ENCODE measurements at places on chromosomes 2 and 18.

DNA sequence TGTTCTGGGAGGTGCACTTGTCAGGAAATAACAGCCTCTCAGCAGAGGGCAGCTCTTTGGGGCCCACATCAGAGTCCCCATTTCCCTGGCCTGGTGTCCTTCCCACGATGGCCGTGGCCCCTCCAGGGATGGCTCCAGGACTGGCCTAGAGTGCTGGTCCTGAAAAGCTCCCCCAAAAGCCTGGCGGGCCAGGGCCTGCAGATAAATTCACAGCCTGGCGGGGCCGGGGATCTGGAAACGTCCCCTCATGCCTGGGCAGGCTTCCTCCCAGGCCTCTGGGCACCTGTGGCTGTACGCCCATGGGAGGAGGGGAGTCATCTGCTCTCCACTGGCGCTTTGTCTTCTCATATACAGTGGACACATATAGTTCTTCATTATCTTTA is 52.6 kb upstream of the HS6ST1 start:
- DNase-seq = no peak

DNA sequence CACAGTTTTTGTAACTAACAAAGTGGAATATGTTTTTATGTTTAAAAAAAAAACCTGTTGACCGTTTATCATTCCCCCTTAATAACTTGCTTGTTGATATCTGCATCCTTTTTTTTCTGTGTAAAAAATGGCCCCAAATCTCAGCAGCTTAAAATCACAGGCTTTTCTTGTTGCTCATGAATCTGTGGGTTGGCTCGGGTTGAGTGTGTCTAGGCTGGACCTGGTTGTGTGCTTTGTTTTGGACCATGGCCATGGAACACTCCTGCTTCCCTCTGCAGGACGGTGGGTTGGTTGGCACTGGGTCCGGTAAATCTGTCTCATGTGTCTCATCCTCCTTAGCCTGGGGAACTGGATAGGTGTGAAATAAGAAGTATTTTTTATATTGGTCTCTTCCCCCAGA is 139.0 kb upstream of the LINC00305 start:
- DNase-seq = no peak

DNA sequence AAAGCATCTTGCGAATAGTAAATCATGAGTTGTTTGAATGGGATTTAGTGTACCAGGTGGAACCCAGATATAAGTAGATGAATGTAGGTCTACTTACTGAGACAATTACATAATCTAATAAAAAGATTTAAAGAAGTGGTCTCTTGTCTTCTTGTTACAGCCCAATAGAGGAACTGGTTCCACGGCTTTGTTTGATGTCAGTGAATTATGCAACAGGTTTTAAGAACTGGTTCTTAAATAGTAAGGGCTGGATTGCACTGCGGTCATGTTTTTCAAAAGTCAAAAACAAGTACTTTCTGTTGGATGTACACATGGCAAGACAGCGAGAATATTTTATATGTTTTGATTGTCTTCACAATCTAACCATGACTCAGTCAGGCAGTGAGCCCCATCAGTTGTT is 15.4 kb upstream of the SLC9A2 start:
- no peak for DNase-seq

GRCh38 chr2:33521791-33522281 is 45.4 kb downstream of the RASGRP3 start:
- no peak for DNase-seq

DNA sequence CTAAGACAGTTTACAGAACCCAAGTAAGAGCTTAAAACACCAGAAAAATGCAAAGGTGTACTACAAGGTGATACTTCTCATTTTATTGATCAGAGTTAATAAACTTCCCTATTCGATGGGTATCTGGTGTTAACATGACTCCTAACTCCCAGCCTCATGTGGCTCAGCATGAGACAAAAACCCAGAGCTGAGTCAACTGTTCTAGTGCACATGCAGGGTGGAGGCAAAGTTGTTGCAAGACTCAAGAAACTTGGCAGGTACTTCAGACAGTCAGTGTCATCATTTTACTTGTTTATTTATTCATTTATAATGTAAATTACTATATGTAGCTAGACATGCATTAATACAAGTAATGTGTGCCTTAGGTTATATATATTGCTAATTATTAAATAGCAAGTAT is 216.6 kb upstream of the DSEL start:
- no peak for DNase-seq

DNA sequence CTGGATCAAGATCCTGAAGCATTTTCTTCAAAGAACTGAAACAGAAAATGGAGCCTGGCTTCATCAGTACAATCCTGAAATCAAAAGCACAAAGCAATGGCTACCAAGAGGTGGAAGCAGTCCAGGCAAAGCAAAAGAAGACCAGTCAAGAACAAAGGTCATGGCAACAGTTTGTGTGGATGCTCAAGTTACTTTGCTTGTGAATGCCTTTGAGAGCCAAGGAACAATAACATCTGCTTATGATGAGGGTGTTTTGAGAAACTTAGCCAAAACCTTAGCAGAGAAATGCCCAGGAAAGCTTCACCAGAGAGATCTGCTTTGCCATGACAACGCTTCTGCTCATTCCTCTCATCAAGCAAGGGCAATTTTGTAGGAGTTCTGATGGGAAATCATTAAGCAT is 723.1 kb downstream of the TMEM182 start:
- no peak for DNase-seq

DNA sequence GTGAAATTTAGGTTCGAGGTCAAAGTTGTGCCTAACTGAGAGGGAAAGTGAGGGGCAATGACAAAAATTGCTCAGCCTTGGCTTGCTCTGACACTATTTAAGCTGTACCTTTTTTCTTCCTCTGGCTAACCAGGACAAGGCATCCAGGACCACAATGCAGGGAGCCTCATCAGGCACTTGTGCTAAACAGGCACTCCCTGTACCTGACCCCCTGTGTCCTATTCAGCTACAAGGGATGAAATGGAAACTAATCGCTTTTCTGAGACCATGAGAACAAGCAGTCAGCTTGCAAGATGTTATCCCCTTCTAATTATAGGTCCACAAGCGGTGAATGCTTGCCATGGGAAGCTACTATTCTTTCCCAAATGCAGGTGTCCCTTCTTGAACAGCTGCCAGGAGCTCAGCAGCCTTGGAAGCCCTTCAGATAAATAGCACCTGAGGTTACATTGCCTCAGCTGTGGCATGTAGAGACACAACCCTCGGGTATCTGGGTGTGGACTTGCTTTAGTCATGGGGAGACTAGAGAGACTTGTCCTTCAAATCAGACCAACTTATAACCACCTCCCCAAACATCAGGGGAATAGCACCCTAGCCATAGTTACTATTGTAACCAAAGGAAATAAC is 19.1 kb upstream of the ITGA6 start:
- no peak for DNase-seq
